ENCODE measurements at places on chromosomes 7 and 10.

- DNase-seq: no peak
These were observed 96.9 kb downstream of the RTKN2 start for GRCh38 chr10:62171791-62172190.

DNA sequence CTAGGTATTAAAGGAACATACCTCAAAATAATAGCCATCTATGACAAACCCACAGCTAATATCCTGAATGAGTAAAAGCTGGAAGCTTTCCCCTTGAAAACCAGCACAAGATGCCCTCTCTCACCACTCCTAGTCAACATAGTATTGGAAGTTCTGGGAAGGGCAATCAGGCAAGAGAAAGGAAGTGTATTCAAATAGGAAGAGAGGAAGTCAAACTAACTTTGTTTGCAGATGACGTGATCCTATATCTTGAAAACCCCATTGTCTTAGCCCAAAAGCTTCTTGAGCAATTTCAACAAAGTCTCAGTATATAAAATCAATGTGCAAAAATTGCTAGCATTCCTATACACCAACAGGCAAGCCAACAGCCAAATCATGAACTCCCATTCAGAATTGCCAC is 131.3 kb downstream of the FANK1 start:
- no peak for DNase-seq

DNA sequence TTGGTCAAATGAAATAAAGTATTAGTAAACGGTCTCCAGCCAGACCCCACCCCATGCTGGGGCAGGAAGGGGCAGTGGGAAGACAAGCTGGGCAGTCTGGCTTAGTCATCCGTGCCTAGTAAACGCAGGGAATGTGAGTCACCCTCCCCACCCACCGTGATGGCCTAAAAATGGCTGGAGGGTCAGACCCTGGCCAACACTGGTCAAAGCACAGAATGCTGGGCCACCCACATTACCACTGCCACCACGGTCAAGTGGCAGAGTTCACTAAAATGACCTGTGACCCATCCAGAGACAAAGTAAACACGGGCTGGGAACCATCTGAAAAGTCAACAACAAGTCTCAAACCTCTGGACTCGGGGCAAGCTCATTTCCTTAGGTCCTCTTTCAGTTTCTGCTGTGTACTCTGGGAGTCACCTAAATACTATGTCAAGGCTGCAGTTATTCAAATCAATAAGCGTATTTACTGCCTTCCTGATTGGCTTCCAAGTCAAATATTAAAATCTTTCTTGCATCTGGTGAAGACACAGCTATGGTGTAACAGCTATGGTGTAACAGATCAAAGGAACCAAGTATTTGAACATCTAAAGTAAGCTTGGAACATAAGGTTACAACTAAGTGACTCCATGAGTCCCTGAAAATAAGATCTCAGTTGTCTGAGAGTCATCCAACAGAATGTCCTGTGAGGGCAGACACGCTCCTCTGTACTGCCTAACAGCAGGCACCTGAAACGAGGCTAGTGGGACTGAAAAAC is 3.0 kb downstream of the ZFAND2A start:
- DNase-seq: no peak

DNA sequence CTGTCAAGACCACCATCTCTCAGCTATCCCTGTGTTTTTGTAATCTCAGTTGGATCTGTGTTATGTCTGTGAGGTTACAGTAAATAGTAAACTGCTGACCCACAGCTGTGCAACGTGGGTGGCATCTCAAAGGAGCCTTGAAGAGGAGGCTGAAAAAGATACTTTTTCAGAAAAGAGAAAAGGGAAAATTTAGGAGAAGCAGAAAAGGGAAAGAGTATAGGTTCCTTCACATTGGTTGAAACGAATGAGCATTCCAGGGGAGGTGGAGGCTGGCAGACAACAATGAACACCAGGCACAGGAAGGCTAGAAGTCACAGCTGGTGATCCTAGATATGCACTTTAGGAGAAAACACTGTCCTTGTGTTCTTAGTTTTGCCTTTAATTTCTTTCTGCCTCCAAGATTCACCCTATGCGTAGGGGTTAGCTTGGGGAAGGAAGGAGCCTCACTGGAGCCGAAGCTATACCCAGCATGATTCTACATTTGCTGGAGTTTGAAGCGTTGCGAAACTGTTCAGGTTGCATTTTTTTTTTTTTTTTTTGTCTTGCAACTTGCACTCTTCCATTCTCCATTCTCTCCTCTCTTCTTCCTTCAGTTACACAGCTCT is 18.3 kb downstream of the CPED1 start:
- DNase-seq: no peak

- DNase-seq: no peak
These were observed 139.5 kb upstream of the FZD8 start for GRCh38 chr10:35781643-35782035.

DNA sequence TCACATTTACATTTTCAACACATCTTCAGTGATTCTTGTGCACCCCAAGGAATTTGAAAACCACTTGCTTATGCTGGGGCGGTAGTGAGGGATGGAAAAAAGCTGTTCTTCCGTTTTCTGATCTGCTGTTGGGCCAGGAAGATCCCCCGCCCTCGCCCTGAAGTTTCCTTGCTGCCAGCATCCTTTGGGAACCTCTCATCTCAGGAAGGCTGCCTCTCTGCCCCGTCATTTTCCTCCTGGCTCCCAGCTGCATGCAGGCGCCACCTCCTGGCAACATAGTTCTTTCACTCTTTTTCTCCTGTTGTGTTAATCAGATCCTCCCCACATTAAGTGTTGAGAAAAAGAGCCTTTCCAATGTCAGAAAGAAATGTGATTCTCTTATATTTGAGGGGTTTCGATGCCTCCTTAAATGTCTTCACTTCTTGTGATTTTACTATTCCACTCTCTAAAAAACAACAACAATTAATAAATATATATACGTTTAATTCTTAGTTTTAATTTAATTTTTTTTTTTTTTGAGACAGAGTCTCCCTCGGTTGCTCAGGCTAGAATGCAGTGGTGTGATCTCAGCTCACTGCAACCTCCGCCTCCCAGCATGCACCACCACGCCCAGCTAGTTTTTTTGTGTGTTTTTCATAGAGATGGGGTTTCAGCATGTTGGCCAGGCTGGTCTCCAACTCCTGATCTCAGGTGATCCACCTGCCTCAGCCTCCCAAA is 122.9 kb downstream of the RALA start:
- DNase-seq: peak; percentile 62

GRCh38 chr7:68409851-68410250 is 1188.4 kb upstream of the AUTS2 start:
- DNase-seq: no peak

DNA sequence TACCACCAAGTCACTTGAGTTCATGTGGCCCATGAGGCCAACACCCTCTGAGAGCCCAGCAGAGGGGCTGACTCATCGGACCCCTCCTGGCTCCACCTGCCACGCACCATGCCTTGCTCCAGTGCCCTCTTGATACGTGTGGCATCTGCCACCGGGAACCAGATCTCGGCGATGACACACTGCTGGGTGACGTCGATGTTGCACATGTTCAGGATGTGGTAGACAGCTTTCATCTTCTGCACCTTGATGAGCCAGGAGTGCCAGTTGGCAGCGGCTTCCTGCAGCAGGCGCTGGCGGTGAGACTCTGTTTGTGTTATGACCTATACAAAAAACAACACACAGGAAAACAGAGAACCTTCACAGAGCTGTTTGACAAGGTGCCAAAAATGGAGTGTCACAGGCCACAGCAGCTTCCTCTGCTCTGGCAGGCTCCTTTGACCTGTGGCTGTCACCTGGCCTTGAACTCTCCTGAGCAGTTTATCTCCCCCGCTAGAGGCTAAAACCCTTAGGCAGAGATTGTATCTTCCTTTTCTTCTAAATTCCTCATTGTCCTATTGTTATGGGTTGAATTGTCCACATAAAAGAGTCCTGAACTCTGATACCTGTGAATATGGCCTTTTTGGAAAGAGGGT is 45.2 kb upstream of the TMEM213 start:
- peak; percentile 100 for DNase-seq

- DNase-seq: no peak
These were observed 230.9 kb downstream of the ZEB1 start for GRCh38 chr10:31549896-31550295.

DNA sequence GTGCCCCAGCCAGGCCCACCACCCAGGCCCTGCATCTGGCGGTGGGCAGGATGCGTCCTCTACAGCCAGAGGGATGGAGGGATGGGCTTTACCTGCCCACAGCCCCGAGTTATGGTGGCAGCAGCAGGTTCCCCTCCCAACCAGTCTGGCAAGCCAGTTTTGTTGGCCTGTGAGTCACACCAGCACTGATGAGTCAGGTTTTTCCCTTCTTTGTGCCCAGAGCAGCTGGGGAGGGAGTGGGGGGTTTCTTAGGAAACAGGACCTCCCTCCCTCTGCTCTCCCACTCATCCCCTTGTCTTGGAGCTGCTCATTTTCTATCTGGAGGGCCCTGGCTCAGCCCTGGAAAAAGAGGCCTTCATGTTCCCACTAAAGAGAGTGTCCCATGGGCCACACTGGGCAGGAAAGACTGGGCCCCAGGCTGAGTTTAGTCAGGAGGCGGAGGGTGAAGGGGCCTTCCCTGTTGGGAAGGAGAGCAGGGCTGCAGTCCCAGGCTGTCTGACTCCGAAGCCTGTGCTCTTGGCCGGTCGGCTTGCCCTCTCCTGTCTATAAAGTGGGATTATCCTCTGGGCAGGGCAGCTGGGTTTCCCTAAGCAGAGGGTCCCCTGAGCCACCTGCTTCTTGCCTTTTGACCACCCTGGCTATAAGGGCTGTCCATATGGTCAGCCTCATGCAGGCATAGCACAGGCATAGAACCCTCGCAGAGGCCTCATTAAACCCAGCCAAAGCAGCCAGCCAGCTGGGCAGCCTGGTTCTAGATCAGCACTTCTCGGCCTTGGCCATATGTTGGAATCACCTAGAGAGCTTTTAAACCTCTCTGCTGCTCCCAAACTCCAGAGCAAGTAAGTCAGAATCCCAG is 30.2 kb upstream of the ANKRD2 start:
- DNase-seq: no peak

DNA sequence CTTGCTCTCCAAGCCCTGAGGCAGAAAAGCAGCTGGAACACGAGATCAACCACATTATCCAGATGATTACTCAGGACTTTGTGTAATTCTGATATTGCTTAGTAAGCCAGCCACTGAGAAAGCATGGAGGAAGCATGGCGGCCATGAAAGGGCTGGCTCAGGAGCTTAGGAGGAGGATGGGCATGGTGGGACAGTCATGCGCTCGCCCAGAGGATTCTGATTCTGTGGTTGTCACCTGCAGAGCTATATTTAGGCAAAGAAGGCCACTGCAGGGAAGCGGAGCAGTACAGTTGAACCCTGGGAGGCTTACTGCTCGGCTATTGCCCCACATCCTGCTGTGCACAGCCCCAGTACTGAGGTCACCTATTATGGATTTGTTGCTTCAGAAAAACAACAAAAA is 128.8 kb upstream of the DNAJB12 start:
- no peak for DNase-seq

- no peak for DNase-seq
These were observed 36.4 kb upstream of the MXI1 start for GRCh38 chr10:110171032-110171431.

DNA sequence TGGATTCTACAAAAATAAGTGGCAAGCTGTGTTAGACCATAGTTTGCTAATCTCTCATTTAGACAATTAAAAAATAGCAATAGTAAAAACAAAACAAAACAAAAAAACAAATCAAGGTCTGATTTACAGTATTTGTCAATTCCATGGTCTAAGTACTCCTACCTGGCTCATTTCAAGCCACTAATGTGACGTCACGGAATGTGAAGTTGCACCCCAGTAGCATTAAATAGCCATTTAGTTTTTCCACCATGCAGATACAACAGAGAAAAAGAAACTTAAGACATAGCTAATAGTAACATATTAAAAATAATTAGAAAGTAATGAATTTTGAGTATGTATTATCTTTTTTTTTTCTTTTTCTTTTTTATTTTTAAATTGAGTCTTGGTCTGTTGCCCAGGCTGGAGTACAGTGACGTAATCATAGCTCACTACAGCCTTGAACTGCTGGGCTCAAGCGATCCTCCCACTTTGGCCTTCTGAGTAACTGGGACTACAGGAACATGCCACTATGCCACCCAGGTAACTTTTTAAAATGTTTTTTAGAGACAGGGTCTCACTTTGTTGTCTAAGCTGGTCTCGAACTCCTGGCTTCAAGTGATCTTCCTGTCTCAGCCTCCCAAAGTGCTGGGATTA is 101.2 kb downstream of the MKX start:
- no peak for DNase-seq

DNA sequence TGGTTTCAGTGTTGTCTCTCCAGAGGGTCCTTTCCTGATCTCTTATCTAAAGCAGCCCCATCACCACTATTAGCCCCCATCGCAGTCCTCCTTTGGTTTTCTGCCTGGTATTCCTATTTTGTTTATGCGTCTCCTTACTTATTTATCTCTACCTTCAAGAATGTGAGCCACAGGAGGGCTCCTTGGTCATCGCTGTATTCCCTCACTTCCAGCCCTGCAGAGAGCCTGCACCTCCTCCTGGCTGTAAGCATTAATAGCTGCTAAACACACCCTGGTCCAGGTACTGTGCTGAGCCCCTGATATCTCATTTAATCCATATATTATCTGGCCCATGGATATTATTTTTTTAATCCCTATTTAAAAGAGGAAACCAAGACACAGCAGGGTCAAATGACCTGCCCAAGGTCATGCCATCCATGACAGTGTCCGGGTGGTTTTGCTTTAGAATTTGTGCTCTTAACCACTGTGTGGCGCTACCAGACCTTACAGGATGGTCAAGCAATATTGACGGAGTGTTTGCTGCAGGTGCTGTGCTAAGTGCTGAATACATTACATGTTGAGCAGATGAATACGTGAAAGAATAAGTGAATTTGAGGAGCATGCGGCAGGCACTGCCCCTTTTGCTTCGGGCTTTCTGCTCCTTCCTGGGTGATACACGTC is 227.2 kb downstream of the ADAM12 start:
- DNase-seq: peak; percentile 16

DNA sequence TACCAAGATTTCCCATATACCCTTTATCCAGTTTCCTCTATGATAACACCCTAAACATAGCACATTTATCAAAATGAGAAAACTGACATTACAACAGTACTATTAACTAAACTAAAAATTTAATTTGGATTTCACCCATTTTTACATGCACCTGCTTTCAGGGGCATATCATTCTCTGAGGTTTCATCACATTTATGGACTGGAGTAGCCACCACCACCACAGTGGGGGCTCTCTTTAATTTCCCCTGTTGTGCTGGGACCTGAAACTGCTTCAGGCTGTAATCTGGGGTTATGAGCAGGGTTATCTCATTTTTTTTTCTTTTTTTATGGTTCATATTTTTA is 637.9 kb upstream of the DPP6 start:
- no peak for DNase-seq

DNA sequence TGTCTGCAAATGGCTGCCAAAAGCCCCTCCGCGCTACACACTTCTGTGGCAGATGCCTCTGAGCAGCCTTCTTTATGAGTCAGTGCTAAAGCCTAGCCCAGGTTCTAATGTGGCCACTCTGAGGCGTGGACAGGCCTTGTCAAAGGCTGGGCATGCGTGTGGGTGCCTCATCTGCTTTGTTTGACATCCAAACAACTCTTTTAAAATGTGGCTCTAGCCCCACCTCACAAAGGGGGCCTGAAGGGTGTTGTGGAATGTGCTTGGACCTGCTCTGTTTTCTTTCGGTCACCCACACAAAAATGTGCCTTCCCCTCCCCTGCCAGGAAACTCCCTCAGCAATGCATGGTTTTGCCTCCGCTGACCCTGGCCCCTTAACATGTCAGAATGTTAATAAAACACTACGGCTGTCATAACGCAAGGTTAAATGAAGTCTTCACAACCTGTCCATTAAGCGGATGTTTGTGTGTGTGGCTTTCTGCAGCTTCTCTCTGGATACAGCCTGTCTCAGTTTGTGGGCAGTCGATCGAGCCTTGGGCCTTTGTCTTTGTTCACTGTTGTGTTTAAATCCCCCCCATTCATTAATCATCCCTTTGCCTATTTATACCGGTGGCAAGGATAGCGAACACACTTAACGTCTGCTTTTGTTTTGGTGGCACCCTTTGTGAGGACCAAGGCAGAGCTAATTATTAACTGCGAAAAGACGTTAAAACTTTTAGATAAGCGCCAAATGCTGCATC is 718.9 kb downstream of the LRMDA start:
- DNase-seq: no peak

Data from NCI-H2029 (cell line).